ENCODE measurements at places on chromosomes 5 and 9.
A peak's percentile ranks its signal among the peaks of the same experiment; 100 is the strongest.

- DNase-seq = no peak
These were observed 7.4 kb downstream of the SLC22A4 start for GRCh38 chr5:132301344-132302271.

DNA sequence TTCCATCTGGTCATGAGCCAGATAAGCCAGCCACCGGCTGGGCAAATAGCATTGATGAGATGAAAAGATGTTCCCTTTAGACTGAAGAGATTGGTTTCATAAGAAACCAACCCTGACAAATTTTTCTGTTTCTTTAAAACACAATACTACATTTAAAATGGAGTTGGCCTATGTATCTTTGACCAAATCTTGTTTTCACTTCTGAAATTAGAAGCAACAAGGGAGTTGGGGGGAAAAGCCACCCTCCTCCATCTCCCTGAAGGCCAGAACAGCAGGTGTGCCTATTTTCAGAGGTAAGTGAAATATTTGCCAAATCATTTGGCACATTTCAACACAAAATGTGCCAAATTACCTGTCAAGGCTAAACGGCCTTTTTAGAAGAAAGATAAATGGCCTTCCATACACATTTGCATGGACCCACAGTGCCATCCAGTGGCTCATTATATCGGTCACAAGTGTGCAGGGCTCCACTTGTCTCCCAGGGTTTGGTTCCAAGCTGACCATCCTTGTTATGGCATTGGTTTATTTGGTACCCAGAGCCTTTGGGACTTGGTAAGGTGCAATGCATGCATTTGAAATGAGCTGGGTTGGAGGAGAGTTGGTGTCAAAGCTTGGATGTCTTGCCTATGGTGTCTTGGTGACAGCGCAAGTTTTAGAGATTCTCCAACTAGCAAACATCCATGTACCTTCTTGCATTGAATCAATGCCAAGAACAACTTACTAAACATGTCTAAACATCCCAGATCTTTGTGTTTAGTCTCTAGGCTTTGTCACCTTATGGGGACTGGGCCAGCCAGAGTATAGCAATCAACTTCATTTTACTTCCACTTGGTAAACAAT, 372.0 kb upstream of the KIF2A start:
- DNase-seq = peak; percentile 61

DNA sequence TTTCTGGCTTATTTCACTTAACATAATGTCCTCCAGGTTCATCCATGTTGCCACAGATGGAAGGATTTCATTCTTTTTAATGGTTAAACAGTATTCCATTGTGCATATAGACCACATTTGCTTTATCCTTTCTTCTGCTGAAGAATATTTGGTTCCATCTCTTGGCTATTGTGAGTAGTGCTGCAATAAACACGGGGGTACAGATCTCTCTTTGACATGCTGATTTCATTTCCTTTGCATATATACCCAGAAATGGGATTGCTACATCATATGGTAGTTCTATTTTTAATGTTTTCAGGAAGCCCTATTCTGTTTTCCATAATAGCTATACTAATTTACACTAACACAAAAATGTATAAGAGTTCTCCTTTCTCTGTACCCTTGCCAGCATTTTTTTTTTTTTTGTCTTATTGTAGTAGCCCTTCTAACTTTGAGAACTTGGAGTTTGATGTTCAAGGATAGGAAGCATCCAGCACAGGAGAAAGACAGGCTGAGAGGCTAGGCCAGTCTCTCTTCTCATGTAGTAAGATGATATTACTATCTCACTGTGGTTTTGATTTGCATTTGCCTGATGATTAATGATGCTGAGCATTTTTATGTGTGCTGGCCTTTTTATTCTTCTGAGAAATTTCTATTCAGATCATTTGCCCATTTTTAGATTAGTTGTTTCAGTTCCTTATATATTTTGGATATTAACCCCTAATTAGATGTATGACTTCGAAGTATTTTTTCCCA, 592.2 kb upstream of the ZNF608 start:
- DNase-seq = no peak

- DNase-seq = no peak
These were observed 17.0 kb upstream of the NDUFS4 start for GRCh38 chr5:53543401-53543800.

- no peak for DNase-seq
These were observed 9.6 kb upstream of the LHX2 start for GRCh38 chr9:124001866-124002525.

GRCh38 chr5:141747152-141748141, 65.4 kb upstream of the ARAP3 start:
- peak; percentile 88 for DNase-seq

GRCh38 chr9:2800394-2801179, 43.3 kb downstream of the PUM3 start:
- peak; percentile 51 for DNase-seq
